Inflammatory macrophage (primary cell): ENCODE measurements at places on chromosomes 12 and 14.
A peak's percentile ranks its signal among the peaks of the same experiment; 100 is the strongest.

DNA sequence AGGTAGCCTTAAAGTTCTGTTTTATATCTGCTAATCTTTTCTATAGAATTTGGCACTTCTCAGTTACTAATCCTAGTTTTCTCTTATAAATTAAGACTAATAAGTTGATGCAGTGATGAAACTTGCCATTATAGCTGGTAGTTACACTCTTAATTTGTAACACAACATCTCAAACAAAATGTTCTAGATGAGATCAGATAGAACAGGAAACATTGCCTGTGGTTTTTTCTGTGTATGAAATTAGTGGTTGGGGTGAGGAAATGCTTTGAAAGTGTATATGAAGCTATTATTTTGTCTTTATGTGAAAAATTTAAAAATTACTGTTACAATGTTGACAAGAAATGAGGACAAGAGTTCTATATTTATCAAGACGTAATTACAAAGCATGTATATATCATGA is 91.9 kb downstream of the PCNX1 start:
- peak; percentile 35 for DNase-seq

GRCh38 chr12:13211859-13212664 is 15.5 kb downstream of the EMP1 start:
- peak; percentile 88 for DNase-seq

DNA sequence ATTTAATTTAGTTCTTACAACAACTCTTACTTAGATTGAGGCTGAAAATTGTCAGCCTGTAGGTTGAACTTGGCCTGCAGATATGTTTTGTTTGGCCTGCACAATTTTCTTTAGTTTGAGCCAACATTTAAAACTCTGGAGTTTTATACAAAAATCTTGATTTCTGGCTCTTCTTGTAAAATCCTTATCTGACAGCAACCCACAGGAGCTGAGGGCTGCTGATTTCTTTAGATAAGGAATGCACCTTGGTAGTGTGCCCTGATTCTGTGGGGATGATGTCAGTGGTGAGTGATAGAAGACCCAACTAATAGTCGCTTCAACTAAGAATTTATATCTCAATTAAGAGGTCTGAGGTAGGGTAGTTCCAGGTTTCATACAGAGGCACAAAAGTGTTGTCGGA is 49.5 kb downstream of the SOCS2 start:
- DNase-seq = no peak

GRCh38 chr12:92342574-92342973 is 196.9 kb upstream of the BTG1 start:
- DNase-seq = no peak

- DNase-seq = no peak
These were observed 35.9 kb downstream of the PDZRN4 start for GRCh38 chr12:41224066-41224465.

- no peak for DNase-seq
These were observed 274.2 kb downstream of the SUDS3 start for GRCh38 chr12:118650586-118650960.

DNA sequence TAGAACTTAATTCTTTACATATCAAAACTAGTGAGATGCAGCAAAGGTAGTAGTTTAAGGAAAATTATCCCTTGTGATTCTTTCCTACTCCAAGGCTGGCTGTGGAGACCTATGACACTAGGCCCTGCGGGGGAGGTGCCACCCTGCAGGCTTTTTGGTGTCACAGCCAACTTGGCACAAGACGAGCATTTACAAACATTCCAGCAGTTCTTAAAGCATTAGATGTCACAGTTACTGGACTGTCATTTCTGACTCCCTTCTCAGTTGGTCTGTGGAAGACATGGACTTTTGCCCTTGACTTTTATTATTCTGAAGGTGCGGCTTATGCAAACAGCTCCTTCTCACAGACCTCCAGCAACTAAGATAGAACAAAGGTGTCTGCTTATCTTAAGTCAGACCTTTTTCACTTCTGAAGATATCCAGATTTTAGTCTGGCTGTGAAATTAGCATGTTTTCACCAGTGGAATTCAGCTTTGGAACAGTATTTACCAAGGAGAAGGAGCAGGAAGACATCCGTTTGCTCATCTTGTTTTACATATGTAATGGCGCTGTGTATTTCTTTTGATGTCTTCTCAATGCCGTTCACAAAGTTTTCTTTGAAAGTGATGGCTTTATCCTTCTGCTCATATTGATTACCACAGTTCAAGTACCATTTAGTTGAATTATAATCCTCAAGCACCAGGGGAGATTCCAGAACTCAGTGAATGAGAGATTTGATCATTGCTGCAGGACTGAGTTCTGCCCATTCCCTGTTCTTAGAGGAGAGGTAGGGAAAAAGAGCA is 17.9 kb downstream of the SRGAP1 start:
- DNase-seq = no peak

DNA sequence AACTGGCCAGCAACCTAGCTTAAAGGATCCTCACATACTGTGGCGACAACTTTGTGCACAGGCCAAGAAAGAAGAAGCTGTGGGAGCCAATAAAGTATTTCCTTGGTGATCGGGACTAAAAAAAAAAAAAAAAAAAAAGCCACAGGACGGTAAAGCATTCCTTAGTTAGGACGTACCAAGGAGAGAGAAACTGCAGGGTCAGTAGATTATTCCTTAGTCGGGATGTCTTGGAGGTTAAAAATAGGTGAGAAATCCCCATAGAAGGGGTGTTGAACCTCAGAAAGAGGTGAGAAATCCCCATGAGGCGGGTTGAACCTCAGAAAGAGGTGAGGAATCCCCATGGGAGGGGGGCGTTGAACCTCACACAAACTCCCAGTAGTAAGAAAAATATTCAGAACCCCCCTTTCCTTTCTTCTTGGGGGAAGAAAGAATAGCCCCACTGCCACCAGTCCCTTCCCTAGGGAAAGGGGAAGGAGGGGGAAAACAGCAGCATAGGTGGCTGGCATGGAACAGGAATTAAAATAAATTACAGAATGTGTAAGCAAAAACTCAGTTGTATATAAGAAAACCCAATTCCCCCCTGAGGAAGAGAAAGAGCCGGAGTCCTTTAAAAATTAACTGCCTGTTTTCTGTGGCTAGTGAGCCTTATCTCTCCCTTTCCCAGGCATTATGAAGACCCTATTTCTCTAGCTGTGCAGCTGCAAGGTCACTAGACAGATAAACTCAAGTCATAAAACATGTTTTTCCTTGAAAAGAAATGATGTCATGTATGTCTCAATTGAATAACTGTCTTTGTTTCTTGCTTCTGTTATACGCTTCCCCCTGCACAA is 26.8 kb downstream of the KLRK1 start:
- no peak for DNase-seq
